CD4-positive, alpha-beta T cell treated with Interleukin-4 for 4 hours (primary cell): ENCODE measurements at places on chromosomes 16 and 17.

GRCh38 chr16:10988164-10988803 lies 43.9 kb downstream of the CLEC16A start:
- peak; percentile 46 for DNase-seq

GRCh38 chr16:82071421-82071820 lies 36.4 kb downstream of the HSD17B2 start:
- no peak for DNase-seq

DNA sequence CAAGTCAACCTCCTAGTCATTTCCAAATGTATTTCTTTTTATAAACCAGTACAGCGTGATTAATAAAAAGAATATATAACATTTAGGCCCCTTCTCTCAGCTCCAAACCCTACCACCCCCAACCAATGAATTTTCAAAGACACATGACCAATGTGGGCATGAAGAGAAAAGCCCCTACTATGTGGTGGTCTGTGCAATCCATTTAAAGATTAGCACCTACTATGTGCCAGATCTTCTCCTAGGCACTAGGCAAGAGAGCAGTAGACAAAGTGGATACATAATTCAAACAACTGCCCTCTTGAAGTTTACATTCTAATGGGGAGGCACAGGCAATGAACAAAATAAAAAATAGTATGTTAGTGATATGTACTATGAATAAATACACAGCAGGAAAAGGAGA lies 19.4 kb downstream of the AXIN2 start:
- no peak for DNase-seq

- no peak for DNase-seq
Observed at GRCh38 chr17:39026980-39027451, 59.8 kb upstream of the FBXO47 start.

DNA sequence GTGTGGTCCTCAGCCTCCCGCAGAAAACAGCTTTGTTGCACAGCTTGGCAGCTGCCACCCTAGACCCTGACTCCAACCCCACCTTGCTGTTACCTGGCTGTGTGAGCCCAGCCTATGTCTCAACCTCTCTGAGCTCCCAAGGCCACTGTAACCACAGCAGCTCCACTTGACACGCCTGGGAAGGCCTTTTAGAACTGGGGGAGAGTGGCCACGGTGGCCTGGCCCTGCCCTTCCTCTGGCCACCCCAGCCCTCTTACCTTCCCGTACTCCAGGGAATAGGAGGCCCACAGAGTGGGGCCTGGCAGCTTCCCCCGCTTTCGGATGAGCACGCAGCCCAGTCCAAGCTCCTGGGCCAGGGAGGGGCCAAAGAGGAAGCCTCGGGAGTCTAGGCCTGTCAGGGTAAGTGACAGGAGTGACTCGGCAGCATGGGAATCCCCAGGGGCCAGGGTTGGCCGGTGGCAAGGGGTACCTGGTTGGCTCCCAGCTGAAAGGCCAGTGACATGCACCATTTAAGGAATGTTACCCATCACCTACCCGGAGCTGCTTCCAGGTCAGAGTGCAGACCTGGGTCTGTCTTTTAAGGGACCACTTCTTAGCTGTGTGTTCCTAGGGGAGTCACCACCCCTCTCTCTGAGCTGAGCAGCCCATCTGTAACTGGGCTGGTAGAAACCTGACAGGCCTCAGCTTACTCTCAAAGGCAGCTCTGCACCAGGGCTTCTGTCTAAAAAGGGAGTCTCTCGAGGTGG lies 1.4 kb downstream of the APRT start:
- no peak for DNase-seq

DNA sequence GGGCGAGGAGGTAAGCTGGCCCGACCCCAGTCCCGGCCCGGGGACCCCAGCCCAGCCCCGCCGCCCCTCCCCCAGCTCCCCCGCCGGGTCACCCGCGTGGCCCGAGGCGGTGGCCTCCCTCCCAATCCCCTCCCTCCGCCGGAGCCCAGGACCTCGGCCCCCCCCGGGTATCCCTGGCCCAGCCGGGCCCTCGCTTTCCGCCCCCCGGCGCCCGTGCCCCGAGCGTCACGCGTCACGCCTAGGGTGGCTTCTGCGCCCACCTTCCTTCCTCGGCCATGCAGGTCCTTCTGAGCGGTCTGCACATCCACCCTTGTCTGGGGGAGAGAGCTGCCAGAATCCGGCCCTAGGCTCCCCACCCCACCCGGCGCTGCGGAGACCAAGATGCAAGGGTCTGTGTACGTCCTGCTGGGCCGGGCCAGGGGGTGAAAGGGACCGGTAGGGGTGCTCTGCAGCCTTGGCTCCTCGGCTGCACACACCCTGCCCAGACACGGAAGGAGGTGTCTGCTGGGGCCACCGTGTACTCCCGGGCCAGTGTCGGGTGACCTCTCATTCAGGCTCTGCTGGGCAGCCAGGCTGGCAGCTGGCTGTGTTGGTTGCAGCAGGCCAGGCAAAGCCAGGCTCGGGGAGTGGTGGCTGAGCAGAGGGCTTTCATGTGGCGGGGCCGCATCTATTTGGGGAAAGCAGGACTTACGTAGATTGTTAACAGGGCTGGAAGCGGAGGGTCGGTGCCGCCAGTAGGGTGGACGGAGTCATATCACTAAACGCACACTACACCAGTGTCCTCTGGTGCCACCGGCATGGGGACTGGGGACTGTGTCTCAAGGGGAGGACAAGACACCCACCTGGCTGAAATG lies 754 bp downstream of the RAB11FIP4 start:
- no peak for DNase-seq

DNA sequence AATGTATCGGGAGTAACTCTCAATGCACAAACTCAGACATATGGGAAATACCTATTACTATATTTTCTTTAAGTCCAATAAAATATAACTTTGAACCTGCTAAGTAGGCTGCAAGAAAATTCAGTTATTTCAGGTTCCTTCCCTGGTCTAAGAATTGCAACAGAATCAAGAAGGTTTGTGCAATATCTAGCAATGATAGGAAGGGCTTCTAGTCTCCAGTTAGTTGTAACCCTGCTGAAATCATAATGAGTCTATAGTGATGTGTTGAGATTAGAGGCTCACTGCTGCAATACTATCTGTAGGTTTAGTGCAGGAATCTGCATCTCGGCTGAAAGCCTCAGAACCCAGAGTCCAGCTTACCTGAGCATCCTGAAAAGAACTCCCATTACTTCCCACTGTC lies 110.5 kb downstream of the PMP22 start:
- no peak for DNase-seq

GRCh38 chr17:49213399-49213798 lies 2.9 kb downstream of the ABI3 start:
- DNase-seq, result no peak

DNA sequence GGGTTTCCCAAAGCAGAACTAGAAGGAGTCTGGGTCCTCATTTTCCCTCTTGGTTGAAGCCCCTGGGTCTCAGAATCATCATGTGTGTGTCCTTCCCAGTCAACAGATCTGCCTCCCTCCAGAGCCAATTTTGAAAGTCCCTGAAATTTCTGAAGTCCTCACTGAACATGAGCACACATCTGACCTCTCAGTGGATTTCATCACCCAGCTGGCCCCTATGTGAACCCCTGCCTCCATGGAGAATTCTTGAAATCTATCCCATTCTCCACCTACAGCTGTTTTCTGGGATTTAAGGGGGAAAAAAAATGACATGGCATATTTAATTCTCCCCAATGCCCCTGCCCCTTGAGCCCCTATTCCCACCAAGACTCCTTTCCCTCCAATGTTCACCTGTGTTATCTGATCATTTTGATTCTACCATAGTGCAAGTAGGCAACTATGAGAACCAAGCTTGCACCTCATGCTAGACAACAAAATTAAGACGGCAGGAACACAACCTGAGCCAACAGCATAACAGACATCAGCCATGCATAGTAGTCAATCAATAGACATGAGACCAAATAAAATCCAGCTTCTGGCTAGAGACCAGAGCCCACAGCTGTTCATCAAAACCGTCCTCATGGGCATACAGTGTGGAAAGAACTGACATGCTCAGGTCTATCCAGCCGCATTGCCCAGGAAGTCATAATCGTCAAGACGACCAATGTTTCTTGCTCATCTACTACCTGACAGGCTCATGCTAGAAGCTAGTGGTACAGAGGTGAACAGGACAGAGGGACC lies 14.9 kb downstream of the SOX9 start:
- DNase-seq, result no peak

- DNase-seq, result no peak
Observed at GRCh38 chr16:85940214-85940613, 41.3 kb downstream of the IRF8 start.

- DNase-seq, result no peak
Observed at GRCh38 chr16:86550281-86550680, 4.8 kb downstream of the MTHFSD start.

DNA sequence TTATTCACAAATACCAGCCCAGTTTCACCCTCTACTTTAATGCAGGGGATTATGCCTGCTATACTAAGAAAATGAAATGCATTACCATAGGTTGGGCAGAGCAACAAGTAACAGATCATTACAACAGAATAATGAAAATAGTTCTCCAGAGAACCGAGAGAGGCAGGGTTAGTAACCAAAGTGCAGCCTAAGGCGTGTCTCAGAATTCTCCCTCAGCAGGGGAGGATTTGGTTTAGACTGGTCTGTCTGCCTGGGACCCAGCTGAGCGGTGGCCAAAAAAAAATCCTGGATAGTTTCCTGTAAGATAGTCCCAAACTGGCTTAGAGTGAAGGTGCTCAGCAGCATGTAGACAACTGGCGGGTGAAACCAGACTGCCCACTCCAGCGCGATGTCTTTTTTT lies 30.8 kb upstream of the ADCY7 start:
- DNase-seq, result no peak

GRCh38 chr16:31134625-31135534 lies 647 bp downstream of the PRSS8 start:
- no peak for DNase-seq

GRCh38 chr17:12402963-12403622 lies 262.6 kb upstream of the MYOCD start:
- no peak for DNase-seq

DNA sequence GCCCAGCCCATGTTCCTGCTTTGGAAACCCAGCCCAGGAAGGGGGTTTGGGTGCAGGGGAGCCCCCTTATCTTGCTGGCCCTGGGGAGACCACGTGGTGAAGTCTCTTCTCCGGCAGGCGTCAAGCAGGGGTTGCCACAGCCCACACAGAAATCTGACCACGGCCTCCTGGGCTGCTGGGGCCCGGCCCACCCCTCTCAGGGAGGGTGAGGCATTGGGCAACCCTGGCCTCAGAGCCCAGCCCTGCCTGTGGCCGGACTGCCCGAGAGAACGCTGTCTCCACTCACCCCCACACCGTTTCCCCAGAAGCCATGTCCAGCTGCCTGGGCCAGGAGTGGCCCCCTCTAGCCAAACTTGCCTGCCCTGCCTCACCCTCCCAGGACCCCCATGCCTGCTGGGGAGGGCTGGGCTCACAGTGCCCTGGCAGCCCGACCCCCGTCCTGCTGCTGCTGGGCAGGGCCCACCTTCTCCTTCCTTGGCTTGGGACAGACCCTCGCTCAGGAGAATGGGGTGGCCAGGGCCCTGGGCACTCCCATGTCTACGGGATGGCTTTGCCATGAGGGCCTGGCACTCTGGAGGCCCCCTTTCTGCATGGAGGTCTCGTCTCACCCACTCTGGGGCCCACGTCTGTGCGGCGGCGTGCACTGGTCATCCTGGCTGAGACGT lies 6.7 kb downstream of the RPUSD1 start:
- no peak for DNase-seq

- no peak for DNase-seq
Observed at GRCh38 chr16:4051591-4051990, 64.7 kb downstream of the ADCY9 start.

GRCh38 chr17:61784510-61784909 lies 78.8 kb downstream of the BRIP1 start:
- DNase-seq, result no peak

- no peak for DNase-seq
Observed at GRCh38 chr17:7633093-7633492, 3.2 kb downstream of the SHBG start.

- no peak for DNase-seq
Observed at GRCh38 chr17:33152783-33153182, 140.3 kb downstream of the ASIC2 start.

DNA sequence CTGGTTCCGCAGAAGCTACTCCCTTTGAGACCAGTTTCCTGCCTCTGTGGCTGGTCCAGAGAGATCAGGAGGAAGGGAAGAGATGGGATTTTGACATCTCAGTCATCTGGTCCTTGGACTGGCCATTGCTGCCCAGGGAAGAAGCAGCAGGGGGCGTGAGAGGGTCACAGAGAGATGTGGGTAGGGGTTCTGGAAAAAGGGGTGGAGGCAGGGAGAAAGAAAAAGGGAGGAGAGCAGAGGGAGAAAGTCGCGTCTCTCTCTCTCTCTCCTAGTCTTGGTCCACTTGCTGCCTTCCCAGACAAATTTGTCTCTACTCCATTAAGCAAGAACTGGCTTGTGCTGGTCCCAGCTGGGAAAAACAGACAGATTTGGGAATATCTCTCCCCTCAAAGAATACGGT lies 4.4 kb downstream of the SHBG start:
- DNase-seq, result no peak

DNA sequence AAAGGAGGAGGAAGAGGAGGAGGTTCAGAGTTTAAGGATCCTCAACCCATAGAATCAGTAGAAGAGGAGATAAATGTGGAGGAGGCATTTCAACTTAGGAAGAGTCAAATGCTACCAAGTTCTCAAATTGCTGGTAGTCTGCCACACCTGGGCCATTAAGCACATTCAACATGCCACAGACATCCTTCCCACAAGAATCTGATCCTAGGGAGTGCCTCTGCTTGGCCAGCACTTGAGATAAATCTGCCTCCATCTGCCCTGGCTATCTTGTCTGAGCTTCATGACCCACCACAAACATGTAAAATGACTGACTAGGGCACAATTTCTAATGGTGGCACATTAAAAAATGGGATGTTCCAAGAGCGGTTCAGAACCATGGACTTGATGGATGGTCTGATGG lies 37.3 kb upstream of the AXIN2 start:
- no peak for DNase-seq

DNA sequence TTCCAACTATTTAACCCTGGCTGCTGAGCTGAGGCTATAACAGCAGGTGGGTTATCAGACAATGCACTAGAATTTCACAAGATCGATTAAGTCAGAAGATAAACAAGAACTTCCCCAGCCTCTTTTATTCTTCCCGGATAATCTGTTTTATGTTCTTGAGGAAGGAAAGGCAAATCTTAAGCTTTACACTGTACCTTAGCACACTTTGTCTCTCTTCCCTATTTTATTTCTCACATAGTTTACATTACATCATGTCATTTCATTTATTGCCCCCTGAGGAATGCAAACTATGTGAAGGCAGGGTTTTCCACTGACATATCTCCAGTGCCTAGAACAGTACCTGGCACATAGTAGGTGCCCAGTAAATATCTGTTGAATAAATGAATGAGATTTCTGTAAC lies 139.6 kb downstream of the SKAP1 start:
- DNase-seq, result no peak

DNA sequence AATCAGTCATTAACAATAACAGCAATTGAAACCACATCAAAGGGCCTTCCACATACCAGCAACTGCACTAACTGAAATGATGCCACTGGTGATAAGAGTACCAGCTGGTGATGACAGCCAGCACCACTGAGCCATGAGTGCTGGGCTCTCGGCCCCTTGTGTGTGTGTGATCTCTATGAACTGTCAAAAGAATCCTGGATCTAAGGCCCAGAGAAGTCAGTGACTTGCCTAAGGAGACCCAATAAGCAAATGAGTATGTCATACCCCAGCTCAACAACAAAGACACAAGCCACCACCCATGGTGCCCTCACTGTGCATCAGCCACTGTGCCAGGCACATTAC lies 220.9 kb downstream of the ZNF423 start:
- DNase-seq, result no peak
